ENCODE measurements at places on chromosomes 2 and 18.

DNA sequence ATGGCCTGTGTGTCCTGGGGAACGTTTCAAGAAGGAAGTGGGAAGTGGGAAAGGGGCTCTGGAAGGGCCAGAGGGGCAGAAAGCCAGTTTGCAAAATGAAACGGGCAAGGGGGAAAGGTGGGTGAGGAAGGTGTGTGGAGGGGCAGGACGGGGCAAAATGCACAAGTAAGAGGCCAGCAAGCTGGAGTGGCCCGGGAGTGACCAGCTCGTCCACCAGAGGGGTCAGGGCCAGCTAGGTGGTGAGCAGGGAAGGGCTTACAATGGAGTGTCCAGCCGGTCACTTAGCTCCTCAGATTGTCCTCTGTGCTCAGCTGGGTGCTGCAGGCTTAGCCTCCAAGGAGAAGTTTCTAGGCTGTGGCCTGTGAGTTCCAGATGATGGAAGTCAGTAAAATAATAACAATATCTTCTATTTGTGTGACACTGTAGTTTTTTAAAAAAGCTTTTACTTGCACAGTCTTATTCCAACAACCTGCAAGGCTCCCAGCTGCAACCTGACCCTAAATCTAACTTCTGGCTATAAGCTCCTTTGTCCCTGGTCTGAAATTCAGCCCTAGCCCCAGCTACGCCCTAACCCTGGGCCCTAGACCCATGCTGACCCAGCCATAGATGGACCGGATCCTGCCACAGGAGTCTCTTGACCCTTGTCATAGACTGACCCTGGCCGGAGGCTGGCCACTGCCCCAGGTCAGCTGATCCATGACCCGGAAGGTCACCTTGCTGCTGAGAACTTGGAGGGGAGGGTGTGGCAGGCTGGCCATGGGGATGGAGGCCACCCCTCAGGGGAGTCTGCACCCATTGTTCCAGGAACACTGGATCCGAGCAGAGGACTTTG, 29.2 kb downstream of the MYO7B start:
- DNase-seq: no peak

- no peak for DNase-seq
These were observed 449.8 kb downstream of the NRXN1 start for GRCh38 chr2:50582164-50582563.

DNA sequence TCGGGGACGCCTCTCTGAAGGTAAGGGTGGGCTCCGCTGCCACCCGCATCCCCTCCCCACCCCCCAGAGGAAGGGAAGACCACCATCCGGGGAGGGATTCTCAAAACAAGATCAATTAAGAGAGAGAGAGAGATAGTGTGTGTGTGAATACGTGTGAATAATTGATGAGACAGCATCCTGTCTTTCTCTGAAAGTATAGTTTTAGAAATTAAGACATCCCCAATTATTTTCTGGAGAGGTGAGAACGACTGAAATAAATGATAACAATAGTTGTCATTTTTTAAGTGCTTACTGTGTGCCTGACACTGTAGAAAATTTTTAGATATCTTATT, 751 bp downstream of the IL18R1 start:
- DNase-seq: no peak

- no peak for DNase-seq
These were observed 158.0 kb downstream of the AGPS start for GRCh38 chr2:177550264-177551200.

DNA sequence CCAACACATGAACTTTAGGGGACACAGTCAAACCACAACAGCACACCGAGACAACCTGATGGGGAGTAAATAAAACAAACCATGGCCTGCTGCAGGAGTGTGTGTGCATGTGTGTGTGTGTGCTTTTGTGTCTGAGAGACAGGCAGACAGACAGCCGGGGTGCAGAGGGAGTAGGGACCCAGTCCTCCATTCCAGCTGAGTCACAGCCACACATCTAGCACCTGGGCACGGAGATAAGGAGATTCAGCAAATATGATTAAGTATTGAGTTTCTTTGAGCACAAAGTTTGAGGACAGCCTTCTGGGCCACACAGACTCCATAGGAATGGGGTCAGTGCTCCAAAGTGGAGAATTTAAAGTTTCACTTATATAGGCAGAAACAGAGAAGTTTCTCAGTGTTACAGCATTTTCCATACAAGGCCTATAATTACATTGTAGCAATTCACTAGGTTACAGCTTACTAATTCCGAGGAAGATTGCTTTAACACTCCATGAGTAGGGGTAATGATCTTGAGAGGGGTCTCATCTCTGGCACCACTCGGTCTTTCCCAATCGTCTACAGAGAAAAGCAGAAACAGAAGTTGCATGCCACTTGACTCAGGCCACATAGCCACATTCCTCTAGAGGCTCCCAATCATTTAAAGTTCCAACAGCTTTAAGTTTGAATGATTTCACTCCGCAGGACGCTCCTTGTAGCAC, 30.8 kb upstream of the PRLH start:
- DNase-seq: no peak

DNA sequence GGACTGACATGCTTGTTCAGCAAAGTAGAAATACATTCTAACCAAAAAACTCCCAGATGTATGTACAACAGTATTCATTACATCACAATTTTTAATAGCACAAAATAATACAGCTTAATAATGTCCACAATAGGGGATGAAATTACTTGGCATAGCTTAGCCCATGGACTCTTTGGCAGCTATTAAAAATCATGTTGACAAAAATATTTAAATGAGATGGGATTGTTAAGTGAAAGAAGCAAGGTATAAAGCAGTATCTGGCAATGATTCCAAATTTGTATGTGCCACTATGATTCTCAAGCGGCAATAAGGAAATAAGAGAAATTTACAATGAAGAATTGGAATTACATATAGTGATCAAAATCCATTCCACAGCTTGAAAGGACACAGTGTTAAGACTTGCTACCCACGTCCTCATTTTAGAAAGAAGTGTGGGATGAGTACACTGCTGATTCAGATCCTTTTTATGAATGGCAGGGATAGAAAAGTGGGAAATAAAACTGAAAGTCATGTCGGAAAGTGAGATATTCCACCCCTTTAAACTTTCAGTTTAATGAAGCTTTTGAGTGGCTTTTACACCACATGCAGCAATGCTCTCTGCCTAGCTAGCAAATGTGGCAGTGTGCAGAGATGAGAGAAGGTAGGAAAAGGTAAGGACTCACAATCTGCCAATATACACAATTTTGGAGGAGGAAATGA, 2.4 kb downstream of the GAREM1 start:
- DNase-seq: no peak

DNA sequence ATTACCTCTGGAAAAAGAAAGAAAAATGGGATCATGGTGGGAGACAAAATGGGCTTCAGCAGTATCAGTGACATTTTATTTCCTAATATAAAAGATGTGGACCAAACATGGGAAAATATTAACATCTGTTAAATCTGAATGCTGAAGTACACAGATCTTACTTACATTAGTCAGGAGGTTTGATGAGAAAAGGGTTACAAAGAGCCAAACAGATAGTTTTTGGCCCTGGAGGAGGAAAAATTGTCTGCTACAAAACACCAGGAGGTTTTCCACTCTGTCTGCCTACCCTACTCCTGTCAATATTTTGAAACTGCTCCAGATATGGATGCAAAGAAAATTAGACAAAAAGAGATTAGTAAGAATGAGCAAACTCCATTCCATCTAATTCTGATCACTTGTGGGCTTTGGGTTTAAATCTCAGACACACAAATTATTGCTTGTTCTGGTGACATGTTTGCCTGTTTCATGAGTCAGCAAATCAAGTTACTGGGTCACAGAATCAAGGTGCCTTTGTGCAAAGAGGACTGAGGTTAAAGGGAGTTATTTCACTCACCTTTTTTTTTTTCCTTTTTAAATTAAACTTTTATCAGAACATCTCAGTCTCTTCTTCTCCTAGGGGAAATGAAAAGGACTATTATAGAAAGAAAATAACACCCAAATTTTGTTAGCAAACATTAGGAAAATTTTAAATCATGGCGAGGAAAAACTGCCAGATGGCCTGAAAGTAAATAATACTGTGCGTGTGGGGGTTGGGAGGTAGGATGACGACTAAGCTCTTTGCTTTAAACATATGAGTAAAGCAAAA, 87.0 kb upstream of the SPATS2L start:
- no peak for DNase-seq

DNA sequence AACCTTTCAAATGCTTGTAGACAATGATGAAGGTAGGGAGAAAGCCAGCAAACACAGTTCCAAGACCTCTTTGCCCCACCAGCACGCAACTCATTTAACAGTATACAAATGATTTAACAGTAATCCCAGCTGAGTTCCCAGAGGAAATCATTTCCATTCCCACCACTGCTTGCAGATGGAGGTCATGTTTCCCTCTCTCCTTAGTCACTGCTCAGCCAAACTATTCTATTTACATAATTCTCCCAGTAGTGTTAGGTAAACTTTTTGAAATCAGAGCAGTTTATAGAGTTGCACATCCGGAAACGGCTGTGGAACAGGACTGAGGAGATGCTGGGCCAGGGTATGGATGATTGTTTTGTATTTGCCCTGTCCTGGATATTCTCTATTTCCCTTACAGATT, 328.5 kb downstream of the FIGN start:
- no peak for DNase-seq
